Stimulated activated CD4-positive, alpha-beta T cell treated with anti-CD3 and anti-CD28 coated beads, Interleukin-4, amount 100 ng/mL, for 24 hours (primary cell): ENCODE measurements at places on chromosomes 2 and 18.

DNA sequence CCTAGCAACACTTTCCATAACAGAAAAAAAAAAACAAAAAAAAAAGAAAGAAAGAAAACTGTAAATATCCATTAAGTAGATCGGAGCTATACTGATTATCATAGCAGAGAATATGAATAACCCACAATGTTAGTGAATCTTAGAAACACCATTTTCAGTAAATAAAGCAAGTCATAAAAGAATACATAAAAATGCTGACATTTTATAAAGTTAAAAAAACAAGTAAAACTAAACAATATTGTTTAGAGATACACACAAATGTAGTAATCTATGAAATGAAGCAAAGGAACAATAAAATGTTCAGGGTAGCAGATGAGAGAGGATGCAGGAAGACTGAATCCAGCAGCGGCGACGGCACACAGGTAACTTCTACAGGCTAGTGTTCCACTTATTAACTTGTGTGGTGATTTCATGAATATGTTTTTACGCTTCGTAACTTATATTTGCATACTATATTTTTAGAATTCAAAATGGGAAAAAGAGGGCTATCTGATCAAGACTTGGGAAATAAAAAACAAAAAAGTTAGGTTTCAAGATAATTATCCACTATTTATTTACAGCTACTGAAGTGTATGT, 4.8 kb downstream of the ROCK2 start:
- DNase-seq: no peak

GRCh38 chr18:32714571-32715148, 58.2 kb downstream of the KLHL14 start:
- peak; percentile 12 for DNase-seq

- DNase-seq: no peak
Observed at GRCh38 chr18:907115-907884, 2.6 kb downstream of the ADCYAP1 start.

DNA sequence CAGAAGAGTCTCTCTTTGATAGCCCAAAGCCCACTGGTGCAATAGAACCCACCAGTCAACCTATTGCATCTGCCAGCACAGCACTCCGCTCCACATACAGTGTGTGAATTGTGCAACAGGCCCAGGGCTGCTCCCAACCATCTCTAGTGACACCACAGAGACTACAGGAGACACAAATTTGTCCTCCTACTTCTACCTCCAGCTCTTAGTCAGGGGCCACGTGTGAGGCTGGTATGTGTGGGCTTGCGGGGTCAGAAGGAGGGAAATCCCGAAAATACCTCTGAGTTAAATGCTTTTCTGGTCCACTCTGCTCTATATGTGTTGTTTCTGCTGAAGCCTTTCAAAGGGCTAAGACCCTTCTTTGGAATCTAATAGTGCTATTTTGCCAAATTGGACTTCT, 18.0 kb downstream of the DGUOK start:
- peak; percentile 48 for DNase-seq

- DNase-seq: no peak
Observed at GRCh38 chr2:128754246-128754724, 435.6 kb upstream of the HS6ST1 start.

GRCh38 chr2:147232225-147232669, 612.6 kb upstream of the ACVR2A start:
- no peak for DNase-seq

GRCh38 chr2:72211350-72211749, 63.7 kb upstream of the CYP26B1 start:
- no peak for DNase-seq

DNA sequence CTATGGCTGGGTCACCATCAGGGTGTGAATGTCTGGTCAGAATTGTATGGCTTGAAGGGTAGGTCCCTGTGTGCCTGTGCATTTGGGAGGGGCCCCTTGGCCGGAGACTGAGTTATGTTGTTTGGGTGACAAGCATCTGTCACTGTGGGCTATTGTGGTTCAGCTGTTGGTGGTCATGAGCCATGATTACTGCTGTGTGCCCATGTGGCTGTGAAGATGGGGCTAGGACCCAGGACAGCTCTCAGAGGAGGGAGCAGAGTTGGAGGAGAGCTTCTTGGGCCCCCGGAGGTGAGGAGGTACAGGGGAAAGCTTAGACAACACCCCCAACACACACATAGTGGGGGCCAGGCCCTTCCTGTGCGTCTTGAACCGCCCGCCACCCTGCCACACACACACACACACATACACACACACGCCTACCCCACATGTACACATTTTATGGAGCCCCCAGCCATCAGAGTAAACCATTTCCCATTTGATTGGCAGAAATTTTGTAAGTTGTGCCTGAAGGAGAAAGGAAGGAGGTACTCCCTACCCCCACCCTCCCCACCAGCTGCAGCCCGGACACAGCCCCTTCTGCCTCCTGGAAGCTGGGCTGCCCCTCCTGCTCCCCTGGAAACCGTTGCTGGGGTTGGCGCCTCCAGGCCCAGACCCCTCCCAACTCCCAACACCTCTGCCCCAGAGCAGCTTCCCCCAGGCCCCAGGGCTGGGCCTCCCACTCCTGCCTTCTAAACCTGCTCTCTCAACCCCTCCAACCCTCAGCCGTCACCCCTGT, 2.0 kb downstream of the GAREM2 start:
- no peak for DNase-seq

- no peak for DNase-seq
Observed at GRCh38 chr2:120863146-120863545, 127.5 kb downstream of the GLI2 start.

- DNase-seq: no peak
Observed at GRCh38 chr2:198763793-198764192, 693.9 kb downstream of the SATB2 start.

DNA sequence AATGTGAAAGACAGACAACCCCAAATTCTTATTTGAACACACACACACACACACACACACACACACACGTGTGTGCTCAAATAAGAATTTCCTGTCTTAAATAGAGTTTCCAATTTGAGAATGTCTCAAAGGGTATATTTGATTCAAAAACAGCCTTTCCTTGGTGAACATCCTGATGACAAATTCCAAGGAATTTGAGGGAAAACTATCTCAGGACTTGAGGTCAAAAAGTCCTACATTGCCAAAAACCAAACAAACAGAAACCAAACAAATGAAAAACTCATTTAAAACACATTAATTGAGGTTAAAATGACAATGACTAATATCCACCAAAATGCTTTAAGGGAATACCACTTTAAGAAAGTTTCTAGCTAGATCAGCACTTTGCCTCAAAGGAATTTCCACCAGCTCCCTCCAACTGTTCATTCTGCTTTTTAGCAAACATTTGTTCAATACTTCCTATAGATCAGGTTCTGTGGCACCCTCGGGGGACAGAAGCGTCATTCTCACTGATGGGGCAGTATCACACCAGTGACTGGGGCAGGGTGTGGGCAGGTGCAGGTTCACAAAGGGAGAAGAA, 232.1 kb upstream of the TRIB2 start:
- no peak for DNase-seq

- peak; percentile 45 for DNase-seq
Observed at GRCh38 chr2:100730290-100730868, 89.6 kb upstream of the NPAS2 start.

GRCh38 chr2:210496512-210496911, 20.0 kb upstream of the LANCL1 start:
- no peak for DNase-seq

GRCh38 chr2:145007960-145008263, 488.0 kb upstream of the ZEB2 start:
- no peak for DNase-seq

DNA sequence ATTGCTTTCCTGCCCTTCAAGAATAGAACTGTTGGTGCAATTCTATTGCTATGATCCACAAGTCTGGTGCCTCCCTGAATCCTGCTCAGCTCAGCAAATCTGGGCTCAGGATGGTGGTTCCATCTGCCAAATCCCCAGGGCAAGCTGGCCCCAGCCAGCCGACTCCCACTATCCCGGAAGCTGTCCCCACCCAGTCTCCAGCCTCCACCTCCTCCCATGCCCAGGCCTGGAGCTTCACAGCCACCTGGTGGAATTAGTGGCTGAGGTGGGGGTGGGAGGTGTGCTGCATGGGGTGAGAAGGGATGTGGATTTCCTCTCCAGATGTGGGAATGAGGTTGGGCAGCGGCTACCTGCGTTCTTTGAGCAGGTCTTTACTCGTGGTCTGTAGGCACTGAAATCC, 119.3 kb upstream of the SMAD2 start:
- DNase-seq: no peak

GRCh38 chr18:52570975-52571374, 231.0 kb downstream of the DCC start:
- no peak for DNase-seq

- no peak for DNase-seq
Observed at GRCh38 chr18:44130376-44130942, 550.2 kb upstream of the SETBP1 start.

- DNase-seq: no peak
Observed at GRCh38 chr18:26780520-26781325, 84.8 kb downstream of the AQP4 start.

GRCh38 chr2:174027956-174028355, 62.8 kb upstream of the SP3 start:
- DNase-seq: no peak

GRCh38 chr2:122098306-122098705, 342.9 kb downstream of the TSN start:
- DNase-seq: no peak

- DNase-seq: no peak
Observed at GRCh38 chr2:230505162-230505561, 89.2 kb downstream of the SP100 start.

- no peak for DNase-seq
Observed at GRCh38 chr2:107028661-107029060, 142.7 kb upstream of the ST6GAL2 start.

DNA sequence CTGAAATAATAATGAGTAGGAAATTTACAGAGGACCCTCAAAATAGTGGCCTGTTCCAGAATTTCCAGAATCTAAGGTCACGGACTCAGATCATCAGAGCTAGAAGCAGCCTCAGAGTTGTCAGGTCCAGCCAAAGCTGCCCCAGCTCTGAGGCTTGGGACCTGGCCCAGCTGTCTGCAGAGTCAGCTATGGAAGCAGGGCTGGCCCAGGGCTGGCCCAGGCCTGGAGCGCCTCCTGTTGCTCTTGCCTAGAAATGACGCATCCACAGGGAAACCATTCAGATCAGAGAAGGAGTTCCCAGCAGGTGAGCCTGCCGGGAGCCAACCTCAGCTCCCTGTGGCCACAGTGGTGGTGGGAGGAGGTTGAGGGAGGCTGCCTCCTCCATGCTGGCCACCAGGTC, 106.7 kb upstream of the ARL4C start:
- no peak for DNase-seq

- no peak for DNase-seq
Observed at GRCh38 chr2:120632796-120633646, 102.6 kb upstream of the GLI2 start.

- no peak for DNase-seq
Observed at GRCh38 chr18:57107140-57107832, 39.6 kb upstream of the BOD1L2 start.

- DNase-seq: no peak
Observed at GRCh38 chr18:9690418-9691188, 17.5 kb upstream of the RAB31 start.

GRCh38 chr2:44566059-44566458, 204.3 kb downstream of the CAMKMT start:
- DNase-seq: no peak

DNA sequence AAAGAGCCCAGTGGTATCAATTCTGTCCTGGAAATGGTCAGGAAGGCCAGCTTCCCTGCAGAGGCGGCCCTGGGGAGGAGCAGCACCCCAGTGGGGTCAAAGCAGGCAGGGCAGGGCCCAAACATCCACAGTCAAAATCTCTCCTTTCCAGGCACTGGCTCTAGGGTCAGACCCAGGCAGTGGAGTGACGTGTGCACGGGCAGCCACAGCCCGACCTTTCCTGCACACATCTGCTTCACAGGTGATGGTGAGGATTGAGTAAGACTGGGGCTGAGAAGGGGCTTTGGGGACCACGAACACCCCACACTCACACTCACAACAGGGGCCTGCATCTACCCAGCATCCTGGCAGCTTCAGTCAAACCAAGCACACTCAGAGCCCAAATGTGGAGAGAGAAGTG, 97.8 kb upstream of the GLI2 start:
- no peak for DNase-seq

- DNase-seq: no peak
Observed at GRCh38 chr18:421247-422155, 79.0 kb downstream of the COLEC12 start.

GRCh38 chr18:32358075-32358474, 112.6 kb downstream of the GAREM1 start:
- no peak for DNase-seq

- no peak for DNase-seq
Observed at GRCh38 chr2:102892698-102893310, 131.0 kb downstream of the TMEM182 start.

GRCh38 chr18:79930020-79930642, 21.3 kb downstream of the SLC66A2 start:
- DNase-seq: no peak

- DNase-seq: no peak
Observed at GRCh38 chr2:56450047-56450446, 266.3 kb downstream of the CCDC85A start.

- DNase-seq: no peak
Observed at GRCh38 chr2:207203056-207203455, 37.3 kb upstream of the KLF7 start.

DNA sequence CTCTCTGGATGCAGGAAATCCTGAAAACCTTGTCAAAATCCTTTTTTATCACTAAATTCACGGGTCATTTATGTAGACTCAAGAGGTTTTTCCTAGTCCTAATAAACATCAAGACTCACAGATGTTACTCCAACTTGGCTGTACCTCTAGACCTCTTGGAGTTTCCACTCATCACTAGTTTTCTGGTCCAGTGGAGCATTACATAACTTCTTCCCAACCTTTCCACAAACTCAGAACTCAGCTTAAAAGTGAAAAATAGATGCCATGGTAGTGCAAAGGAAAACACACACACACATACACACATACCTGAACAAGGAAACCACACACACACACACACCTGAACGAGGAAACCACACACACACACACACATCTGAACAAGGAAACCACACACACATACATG, 807.2 kb downstream of the LRP1B start:
- no peak for DNase-seq

DNA sequence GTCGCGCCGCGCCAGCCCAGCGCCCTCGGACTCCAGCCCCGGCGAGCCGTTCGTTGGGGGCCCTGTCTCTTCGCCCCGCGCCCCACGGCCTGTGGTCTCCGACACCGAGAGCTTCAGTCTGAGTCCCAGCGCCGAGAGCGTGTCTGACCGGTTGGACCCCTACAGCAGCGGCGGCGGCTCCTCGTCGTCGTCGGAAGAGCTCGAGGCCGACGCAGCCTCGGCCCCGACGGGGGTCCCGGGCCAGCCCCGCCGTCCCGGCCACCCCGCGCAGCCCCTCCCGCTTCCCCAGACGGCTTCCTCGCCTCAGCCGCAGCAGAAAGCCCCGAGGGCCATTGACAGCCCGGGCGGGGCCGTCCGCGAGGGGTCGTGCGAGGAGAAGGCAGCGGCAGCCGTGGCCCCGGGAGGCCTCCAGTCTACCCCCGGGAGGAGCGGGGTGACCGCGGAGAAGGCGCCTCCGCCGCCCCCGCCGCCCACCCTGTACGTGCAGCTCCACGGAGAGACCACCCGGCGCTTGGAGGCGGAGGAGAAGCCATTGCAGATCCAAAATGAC, 1.4 kb downstream of the PHLPP1 start:
- DNase-seq: peak; percentile 24
